ENCODE measurements at places on chromosomes 7 and 10.

- DNase-seq, result no peak
Measured at GRCh38 chr10:76310588-76311080, 879.2 kb downstream of the LRMDA start.

- DNase-seq, result no peak
Measured at GRCh38 chr10:11235771-11236170, 218.1 kb downstream of the CELF2 start.

- no peak for DNase-seq
Measured at GRCh38 chr7:137936509-137937201, 65.2 kb downstream of the CREB3L2 start.

DNA sequence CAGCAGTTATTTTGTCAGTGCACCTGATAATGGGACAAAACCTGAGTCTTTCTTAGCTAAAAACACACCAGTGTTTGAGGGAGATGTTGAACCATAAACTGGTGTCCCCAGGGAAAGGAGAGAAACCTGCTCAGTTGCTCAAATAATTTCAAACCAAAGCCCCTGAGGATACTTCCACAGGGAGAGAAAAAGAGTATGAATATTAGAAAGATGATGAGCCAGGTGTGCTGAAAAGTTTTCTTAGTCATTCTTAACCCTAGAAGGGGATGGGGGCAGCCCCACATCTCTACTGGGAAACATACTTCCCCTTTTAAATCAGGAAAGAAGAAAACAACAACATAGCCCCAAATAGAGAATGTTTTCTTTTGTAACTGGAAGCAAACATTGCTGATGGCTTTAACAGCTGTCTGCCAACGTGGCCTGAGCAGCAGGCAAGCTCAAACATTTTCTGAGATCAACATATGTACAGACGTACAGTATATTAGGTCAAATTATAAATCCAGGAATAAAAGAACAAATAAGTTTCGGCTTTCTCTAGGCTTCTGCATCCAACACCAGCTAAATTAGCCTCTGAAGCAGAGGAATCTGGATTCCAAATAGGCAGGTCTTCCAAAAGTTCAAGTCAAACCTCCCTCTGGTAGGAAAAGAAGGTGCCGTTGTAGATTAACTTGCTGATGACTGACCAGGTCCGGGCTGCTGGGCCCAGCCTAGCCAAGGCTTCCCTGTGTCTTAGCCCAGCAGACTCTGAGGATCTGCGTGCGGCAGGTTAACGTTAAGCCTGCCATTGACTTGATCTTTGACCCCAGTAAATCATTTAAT is 30.5 kb upstream of the FBXW4 start:
- DNase-seq, result no peak

DNA sequence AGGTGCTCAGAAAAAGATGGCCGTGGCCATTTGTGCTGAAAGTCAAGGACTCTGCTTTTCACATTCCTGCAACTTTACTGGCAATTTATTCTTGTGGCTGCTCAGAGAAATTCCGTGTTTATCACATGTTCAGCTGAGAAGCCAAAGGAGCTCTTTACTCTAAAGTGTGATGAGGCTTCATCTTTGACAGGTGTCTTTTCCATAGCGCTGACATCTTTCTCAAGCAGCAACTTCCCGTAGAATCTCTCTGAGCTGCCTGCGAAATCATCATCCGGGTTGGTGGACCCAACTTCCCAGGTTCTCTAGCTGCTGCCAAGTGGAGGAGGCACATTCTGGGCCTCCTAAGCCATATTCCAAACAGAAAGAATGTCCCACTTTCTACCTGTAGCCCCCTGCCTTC is 16.9 kb upstream of the NPS start:
- DNase-seq, result no peak

DNA sequence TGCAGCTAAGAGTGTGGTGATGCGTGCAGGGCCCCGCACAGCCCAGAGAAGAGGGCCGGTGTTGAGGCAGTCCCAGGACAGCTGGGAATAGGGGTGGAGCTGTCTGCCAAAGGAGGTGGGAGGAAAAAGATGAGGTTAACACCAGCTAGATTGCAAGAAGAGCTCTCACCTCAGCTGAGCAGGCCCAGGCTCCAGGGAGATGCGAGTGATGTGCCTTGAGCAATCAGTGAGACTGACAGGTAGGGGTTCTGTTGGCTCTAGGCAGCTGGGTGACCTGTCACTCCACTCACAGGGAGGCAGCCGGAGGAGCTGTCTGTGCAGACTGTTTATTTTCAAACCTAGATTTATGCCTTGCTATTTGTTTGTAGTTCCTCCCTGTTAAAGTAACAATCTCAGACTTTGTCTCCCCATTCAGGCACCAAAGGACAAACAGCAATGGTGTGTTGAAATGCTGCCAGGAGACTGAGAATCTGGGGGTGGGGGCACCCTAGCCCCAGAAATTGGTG is 205.1 kb upstream of the CXCL12 start:
- no peak for DNase-seq

DNA sequence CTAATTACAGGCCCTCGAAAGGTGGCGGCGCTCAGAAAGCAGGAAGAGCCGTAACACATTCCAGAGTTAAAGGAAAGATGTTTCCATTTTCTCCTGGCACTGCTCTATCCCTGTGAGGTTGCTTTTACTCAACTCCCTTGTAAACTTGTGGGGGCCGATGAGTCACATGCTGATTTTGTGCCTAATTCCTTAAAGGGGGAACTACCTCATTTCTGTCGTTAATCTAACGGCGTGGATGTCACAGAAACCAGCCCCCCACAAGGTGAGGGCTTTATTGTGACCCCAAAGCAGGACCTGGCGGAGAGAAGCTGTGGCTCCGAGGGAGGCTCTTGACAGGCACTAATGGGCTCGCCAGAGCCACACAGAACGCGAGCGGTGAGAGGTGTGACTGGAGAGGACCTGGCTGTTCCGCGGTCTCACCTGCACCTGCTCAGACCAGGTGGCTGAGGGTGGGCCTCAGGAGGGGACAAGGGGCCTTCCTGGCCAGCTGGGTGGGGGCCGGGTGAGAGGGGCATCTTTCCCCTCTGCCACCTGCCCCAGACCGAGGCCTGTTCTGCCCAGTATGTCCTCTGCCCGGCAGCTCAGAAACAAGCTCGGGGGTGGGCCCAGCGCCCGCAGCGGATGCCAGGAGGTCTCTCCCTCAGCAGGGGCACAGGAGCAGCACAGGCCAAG is 50.9 kb downstream of the CALML3 start:
- DNase-seq, result no peak

- no peak for DNase-seq
Measured at GRCh38 chr7:26649388-26649787, 215.0 kb downstream of the SKAP2 start.

DNA sequence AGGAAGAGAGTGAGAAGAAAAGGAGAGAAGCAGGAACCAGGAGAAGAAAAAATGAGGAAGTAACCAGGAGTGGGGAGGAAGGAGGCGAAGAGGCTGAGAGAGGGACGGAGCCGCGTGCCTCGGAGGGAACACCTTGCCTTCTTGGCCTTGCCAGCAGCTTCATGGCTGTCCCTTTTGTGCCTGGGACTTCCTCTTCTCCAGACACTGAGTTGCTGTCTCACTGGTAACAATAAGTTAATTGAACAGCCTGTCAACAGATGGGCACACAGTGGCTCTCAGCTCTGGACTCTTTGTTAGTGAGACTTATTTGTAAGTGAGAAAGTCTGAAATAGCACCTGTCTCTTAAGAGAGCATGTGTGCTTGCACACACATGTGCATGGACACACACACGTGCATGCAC is 83.2 kb downstream of the GATA3 start:
- peak; percentile 26 for DNase-seq

GRCh38 chr10:121865554-121865953 is 62.3 kb downstream of the ATE1 start:
- DNase-seq, result no peak

DNA sequence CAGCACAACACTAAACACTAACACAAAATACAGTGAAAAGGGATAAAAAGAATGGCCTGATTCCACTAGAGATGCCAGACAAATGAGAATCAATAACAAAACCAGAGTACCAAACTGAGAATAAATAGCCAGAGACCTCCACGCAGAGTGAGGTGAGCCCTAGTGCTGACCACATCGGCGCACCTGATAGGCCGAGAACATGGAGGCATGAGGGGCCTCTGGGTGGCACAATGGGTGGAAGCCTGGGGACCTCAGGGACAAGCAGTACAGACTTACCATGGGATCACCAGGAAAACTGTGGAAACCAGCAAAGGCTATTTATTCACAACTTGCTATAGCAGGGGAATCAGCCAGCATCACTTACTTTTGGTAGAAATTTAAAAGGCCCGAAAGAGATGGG is 1.8 kb upstream of the CSGALNACT2 start:
- no peak for DNase-seq

DNA sequence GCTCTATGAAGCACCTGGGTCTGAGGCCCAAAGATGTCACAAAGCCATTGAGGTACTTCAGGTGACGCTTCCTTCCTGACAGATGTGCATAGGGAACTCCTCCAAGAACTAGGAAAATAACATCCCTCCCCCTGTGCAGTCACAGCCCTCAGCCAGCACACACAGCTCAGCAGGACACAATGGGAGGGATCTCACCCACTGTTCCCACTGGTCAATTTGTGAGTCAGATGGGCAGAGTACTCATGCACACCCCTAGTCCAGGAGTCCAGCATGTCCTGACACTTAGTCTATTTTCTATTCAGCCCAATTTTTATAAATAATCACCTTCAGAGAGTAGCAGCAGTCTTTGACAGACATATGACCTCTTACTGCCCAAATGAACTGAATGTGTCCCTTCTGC is 60.7 kb upstream of the PFKP start:
- DNase-seq, result no peak
